Activated CD8-positive, alpha-beta memory T cell treated with anti-CD3 and anti-CD28 coated beads for 4 hours (primary cell): ENCODE measurements at places on chromosomes 3 and 15.

DNA sequence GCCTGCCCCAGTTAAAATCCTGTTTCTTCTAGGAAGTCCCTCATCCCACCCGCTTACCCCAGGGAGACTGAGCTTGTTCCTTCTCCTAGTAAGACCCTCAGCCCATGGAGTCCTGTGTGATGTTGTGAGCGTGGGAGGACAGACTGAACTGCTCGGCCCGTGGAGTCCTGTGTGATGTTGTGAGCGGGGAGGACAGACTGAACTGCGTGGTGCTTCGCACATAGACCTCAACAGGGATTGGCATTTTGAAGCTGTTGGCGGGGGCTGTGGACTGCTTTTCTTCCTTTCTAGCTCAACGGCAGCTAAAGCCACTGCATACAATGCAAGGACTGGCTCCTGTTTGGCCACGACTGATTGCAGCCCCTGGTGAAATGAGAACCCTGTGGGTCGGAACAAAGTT lies 1.6 kb upstream of the SPTBN5 start:
- DNase-seq = no peak

DNA sequence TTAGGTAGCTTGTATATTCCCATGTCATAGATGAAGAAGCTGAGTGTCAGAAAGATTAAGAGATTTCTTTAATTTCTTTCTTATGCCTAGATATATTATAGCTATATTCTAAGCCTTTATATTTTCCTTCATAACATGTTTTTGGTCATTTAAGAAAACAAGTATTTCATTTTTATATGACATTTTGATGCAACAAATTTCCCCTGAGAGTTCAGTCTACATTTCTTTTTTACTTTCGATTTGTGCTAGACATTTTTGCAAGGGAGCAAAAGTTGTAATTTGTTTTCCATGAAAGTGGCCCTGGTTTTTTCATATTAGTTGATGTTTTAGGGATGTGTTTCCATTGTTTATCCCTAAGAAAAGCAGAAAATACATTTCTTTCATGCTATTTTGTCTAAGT lies 344.9 kb downstream of the NLGN1 start:
- DNase-seq = no peak

- no peak for DNase-seq
These were observed 2.3 kb downstream of the CHP1 start for GRCh38 chr15:41233367-41233771.

GRCh38 chr3:167484551-167484950 lies 10.7 kb upstream of the SERPINI2 start:
- DNase-seq = no peak

GRCh38 chr3:141303481-141304223 lies 64.7 kb upstream of the ZBTB38 start:
- DNase-seq = no peak

DNA sequence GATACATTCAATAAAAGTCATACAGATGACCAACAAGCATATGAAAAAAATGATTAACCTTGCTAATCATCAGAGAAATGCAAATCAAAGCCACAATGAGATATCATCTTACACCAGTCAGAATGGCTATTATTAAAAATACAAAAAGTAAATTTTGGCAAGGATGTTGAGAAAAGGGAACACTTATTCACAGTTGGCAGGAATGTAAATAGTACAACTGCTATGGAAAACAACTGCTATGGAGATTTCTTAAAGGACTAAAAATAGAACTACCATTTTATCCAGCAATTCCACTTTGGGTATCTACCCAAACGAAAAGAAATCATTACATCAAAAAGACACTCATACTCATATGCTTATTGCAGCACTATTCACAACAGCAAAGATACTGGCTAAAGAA lies 1121.8 kb downstream of the TBL1XR1 start:
- DNase-seq = no peak

DNA sequence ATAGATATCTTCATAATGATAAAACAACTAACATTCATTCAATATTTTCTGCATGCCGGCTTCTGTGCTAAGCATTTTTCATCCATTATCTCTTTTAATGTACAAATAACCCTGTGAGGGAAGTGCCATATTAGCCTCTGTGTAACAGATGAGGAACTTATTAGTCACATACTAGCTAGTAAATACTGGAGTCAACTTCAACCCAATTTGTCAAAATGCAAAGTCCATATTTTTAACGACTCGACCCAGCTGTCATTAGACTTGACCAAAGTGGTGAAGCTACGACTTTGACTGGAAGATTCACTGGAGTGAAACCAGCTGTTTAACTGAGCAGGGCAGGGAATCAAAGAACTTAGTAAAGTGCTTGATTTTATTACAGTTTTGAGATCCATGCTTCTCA lies 41.6 kb downstream of the PARP15 start:
- DNase-seq = no peak

GRCh38 chr3:49015765-49016164 lies 2.6 kb downstream of the DALRD3 start:
- no peak for DNase-seq

- DNase-seq = no peak
These were observed 65.0 kb upstream of the RPL32 start for GRCh38 chr3:12906141-12906915.

GRCh38 chr3:94081884-94082283 lies 19.0 kb downstream of the NSUN3 start:
- no peak for DNase-seq

GRCh38 chr15:77415450-77416147 lies 4.3 kb downstream of the PEAK1 start:
- DNase-seq = no peak

DNA sequence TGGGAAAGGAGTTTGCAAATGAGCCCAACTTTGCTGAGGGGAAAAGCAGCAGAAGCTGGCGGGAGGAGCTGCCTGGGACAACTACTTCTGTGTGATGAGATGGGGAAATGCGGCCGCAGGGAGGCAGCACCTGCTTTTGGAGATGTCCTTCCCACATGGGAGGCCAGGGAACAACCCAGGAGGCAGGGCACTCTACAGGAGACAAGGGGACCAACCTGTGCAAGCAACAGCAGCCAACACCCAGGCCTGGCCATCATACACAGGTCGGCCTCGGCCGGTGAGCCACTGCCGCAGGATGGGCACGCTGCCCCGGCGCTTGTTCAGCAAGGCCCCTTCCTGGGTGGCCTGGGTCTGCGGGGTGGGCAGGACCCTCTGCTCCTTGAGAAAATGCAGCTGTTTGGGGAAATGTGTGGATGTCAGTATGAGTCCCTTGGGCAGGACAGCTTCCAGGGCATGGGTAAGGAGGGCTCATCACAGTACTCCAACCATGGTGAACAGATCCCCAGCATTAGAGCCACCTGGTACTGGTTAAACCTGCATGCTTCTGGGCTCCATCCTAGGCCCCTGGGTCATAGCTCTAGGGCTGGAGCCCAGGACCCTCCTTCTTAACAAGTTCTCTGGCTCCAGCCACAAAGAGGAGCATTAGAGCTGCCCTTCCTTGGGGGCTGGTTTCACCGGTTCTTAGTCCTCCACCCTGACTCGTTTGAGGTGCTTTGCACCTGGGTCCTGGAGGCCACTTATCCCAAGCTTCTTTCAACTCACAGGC lies 11.6 kb downstream of the EPB42 start:
- no peak for DNase-seq

DNA sequence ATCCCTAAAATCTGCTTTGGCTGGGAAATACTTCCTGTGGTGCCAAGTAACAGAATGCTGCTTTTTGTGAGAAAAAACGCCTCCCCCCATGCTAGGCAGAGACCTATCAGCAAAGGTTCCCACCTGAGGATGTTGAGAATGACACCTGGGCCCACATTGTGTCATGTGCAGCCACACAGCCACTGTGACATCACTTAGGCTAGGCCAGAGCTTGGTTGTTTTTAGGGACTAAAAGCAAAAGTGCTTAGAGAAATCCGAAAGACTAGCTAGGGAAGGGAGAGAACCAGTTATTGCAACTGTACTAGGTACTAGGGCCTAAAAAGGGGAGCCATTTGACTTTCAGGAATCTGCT lies 6.2 kb downstream of the ZDHHC3 start:
- DNase-seq = no peak

- no peak for DNase-seq
These were observed 6.2 kb downstream of the DUOXA2 start for GRCh38 chr15:45120081-45120972.

DNA sequence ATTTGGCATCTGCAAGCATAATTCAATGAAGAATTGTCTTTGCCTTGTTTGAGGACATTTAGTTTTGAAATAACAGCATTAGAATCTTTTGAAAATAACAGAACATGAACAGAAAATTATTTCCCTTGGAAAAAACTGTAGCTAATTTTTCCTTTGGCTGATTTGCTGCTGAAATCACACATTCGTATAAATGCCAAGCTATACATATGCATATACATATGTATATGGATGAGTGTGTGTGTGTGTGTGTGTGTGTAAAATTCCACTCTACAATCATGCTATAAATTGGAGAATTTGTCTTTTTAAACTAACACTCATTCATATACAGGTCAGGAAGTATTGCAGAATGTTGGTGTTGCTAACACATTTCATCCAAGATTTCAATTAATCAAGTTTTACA lies 57.9 kb downstream of the SAMMSON start:
- no peak for DNase-seq

GRCh38 chr3:58647381-58648141 lies 19.0 kb downstream of the FAM3D start:
- no peak for DNase-seq

GRCh38 chr15:89569090-89569745 lies 6.1 kb upstream of the TICRR start:
- DNase-seq = no peak

- DNase-seq = no peak
These were observed at the start of the genes LRRC49 and THAP10 for GRCh38 chr15:70892002-70892911. Gene LRRC49 (plus strand): TSS chr15:70892826. CDS start chr15:70892895, 69 bp downstream. Gene THAP10 (minus strand): TSS chr15:70892433. CDS start chr15:70892272, 161 bp downstream.

DNA sequence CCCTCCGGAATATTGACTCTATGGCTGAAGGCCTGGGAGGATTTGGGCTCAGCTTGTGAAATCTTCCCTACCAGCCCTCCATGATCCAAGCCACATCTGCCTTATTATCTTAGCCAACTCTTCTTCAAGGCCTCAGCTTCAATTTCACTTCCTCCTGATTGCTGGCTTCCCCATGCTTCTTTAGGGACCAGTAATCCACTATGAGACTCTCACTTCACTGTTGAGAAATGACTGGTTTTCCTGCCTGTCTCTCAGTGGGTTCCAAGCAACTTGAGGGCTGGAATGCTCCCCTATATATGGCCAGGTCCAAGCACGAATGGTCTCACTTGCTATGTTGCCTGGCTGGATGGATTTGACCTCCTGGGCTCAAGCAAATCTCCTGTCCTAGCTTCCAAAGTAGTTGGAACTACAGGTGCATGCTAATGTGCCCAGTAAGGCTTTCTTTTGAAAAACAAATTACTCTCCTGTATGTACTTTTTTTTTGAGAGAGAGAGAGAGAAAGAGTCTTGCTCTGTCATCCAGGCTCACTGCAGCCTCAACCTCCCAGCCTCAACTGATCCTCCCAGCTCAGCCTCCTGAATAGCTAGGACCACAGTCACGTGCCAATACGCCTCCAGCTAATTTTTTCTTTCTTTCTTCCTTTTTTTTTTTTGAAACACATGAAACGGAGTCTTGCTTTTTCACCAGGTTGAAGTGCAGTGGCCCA lies 7.9 kb upstream of the PIK3CB start:
- no peak for DNase-seq

GRCh38 chr15:68410466-68411342 lies 21.3 kb downstream of the ITGA11 start:
- DNase-seq = no peak

DNA sequence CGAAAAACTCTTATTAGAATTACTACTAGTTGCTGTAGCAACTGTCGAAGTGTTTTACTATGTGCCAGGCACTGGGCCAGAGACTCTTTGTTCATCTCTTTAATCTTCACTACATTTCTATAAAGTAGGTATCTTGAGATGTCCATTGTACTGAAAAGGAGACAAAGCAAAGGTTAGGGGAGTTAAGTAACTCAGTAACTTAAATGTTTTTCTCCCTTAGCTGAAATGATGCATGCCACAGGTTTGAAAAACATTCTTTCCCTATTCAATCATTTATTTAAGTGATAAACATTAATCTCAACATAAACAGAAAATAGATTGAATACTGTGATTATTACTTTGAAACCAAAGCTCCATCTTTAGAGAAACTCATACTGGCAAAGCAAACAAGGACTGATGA lies 776.2 kb downstream of the FHIT start:
- no peak for DNase-seq

GRCh38 chr15:60890375-60891230 lies 338.5 kb downstream of the RORA start:
- DNase-seq = no peak

GRCh38 chr3:81716870-81717509 lies 44.5 kb downstream of the GBE1 start:
- no peak for DNase-seq
